ENCODE measurements at places on chromosomes 7 and 10. TPM values are rescaled to one million over a fixed set of nuclear protein-coding genes. Genes with fewer than 3 reads are reported as not detected.
A peak's percentile ranks its signal among the peaks of the same experiment; 100 is the strongest.

DNA sequence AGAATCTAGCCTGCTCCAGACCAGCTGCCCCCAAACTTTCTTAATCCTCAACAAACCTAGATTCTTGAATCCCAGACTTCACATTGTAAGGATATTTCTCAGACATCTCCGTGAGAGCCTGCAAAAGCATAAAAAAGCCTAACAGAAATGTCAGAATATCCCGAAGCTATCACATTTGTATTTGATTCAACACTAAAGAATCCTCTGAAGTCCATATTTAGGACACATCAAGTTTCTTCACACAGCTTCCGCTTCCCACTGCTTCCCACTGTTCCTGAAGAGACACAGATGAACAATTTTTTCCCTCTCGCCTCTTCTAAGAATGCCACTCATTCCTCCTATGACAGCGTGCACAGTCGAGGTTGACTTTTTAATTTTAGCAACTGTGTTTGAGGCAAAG lies 396.2 kb upstream of the IGFBP3 start:
- DNase-seq: no peak

GRCh38 chr7:97011536-97012364 lies 6.4 kb downstream of the DLX6 start:
- DNase-seq: no peak

GRCh38 chr10:7908541-7909210 lies 90.4 kb downstream of the TAF3 start:
- peak; percentile 64 for DNase-seq

DNA sequence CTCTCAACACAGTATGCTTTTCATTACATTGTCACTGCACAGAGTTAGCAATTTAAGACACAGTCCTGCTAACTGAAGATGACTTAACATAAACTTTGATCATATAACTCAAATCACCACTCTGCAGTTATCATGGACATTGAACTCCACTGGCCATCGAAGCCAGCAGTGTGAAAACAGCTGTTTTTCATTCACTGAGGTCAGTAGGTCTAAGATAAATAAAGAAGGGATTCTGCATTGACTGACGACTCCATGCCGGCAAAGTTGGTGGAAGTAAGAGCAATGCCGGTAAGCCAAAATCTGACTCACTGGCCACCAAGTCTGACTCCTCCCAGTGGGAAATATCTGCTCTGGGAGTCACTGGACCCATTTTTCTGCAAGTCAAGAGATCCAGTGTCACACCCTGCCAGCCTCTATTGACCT lies 449.9 kb upstream of the ANKRD30A start:
- no peak for DNase-seq

DNA sequence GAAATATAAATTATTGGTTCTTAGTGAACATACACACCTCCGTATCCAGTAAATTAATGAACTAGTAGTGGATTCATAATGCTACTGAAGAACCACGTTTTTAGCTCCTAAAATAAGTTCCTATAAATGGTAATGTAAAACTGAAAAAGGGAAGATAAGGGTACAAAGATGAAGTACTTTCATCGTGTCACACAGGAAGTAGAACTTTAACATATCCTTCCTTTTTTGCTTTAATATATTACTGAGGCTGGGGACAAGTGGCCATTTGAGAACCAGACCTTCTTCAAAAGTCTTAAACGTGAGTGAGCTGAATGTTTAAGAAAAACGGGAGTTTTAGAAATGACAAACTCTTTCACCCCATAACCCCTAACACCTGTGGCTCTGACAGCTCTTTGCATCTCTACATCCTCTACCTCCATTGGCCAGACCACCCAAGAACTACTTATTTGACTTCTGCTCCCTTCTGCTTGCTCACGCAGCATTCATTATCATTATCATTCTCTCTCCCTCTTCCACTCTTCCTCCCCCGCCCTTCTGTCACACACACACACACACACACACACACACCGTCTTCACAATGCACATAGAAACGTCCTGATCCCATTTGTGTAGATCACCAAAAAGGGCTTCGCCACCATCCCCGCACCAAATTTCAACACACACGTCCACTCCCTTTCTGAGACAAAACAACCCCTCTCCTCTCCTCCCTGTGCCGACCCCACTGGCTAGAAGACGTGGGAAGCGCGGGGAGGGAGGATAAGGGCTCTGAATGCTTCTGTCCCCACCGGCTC lies 677 bp downstream of the SKAP2 start:
- peak; percentile 34 for DNase-seq

CNNM1 gene
- polyA plus RNA-seq: 0.79 TPM
